ENCODE measurements at places on chromosomes 3 and 15.

- DNase-seq: no peak
Measured at GRCh38 chr3:187465503-187465902, 97.3 kb downstream of the RTP4 start.

- no peak for DNase-seq
Measured at GRCh38 chr3:186109897-186110803, 1.3 kb upstream of the ETV5 start.

DNA sequence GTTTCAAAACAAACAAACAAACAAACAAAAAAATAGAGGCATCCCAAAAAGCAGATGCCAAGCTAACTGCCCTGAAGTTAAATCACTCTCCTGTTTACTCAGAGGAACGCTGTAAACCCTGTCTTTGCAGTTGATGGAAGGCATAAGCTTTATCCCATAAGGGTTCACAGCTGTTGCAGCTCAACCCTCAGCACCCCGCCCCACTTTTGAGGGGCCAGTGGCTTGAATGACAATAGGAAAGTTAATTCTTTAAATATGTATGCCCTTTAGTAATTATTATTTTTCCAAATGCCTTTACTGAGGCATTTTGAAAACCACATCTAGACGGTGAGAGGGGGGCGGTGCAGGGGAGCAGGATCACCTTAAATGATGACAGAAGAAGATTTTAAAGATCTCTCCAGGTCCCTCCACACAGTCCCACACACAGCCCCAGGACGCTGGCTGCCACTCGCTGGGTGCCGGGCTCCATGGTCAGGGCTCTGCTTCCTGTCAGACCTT, 272.1 kb downstream of the FAM43A start:
- no peak for DNase-seq

DNA sequence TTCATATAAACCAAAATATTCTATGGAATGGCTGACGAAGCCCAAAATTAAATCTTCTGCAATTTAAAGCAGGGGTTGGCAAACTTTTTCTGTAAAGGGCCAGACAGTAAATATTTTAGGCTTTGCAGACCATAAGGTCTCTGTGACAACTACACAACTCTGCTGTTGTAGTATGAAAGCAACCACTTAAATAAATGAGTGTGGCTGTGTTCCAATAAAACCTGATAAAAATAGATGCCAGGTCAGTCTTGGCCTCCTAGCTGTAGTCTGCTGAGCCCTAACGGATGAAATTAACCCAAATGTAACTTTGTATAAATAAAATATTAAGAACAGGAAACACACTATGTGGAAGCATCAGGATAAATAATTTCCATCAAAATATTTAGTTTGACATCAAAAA, 104.2 kb downstream of the FBXL22 start:
- no peak for DNase-seq

GRCh38 chr3:168336276-168336675, 240.6 kb upstream of the GOLIM4 start:
- DNase-seq: no peak

- no peak for DNase-seq
Measured at GRCh38 chr15:72532991-72533601, 59.0 kb downstream of the ARIH1 start.

DNA sequence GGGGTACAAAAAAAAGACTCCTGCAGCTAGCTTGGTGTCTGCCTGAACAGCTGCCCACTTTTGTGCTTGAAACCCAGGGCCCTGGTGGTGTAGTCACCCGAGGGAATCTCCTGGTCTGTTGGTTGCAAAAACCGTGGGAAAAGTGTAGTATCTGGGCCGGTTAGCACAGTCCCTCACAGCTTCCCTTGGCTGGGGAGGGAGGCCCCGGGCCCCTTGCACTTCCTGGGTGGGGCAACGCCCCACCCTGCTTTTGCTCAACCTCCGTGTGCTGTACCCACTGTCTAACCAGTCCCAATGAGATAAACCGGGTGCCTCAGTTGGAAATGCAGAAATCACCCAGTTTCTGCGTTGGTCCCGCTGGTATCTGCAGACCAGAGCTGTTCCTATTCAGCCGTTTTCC, 211.7 kb upstream of the ZPLD1 start:
- DNase-seq: no peak

- no peak for DNase-seq
Measured at GRCh38 chr3:33105341-33105948, 8.4 kb upstream of the CRTAP start.

- no peak for DNase-seq
Measured at GRCh38 chr15:29018995-29019976, 133.5 kb downstream of the APBA2 start.

DNA sequence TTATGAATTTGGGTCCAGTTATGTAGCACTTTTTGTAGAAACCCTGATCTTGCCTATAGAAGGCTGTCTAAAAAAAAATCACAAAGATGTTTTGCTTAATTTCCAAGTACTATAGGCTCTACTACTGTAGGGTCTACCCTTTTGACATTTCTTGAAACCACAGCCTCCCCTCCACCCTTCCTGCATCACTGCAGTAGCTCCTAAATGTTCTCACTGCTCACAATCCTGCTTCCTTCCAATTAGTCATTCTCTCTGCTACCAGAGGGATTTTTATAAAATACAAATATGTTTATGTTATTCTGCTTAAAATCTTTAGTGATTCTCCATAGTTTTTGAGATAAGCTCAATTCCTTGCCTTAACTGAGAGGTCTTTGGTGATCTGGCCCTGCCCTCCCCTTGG, 114.0 kb downstream of the CYP19A1 start:
- no peak for DNase-seq

DNA sequence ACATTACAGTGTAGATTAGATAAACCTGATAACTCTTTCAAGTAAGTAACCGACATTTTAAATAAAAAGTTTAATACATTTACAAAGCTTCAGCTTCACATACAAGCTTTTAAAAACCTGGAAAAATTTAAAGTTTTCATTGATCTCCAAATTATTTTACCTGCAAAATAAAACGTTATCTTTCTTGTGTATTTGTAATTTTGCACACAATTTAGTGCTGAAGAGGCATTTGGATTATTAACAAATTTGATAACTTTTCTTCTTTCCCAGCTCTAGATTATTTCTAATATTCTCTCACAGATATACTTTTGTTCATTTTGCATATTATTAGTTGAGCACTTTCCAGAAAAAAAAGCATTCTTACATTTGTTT, 24.2 kb upstream of the MBNL1 start:
- no peak for DNase-seq

DNA sequence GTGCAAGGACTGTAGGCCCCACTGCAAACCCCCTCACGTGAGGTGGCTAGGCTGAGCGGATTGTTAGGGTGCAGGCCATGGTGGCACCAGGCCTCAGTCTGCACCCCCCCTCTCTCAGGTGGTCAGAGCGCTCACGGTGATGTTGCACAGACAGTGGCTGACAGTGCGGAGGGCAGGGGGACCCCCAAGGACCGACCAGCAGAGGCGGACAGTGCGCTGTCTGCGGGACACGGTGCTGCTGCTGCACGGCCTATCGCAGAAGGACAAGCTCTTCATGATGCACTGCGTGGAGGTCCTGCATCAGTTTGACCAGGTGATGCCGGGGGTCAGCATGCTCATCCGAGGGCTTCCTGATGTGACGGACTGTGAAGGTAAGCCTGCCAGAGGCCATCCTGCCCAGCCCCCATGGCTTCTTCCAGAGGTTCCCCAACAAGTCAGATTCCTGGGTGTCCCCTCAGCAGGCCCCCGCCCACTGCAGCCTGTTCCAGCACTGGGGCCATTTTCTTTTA, 18.2 kb downstream of the ATRIP start:
- no peak for DNase-seq

DNA sequence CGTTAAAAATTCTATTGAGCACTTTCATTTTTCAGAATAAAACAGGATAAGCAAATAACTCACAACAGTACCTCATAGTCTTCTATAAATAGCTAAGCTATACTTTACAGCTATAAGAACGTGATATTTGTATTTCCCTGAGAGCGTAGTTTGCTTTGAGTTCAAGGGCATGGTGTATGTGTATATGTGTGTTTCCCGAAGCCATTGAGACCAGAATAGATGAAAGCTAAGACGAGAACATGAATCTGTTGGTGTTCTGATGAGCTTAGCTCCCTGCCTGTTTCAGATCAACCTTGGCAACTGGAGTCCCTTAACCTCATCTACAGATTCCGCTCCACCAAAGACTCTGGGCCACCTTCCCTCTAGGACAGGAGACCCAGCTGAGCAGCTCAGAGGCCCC, 59.5 kb upstream of the MCF2L2 start:
- no peak for DNase-seq

DNA sequence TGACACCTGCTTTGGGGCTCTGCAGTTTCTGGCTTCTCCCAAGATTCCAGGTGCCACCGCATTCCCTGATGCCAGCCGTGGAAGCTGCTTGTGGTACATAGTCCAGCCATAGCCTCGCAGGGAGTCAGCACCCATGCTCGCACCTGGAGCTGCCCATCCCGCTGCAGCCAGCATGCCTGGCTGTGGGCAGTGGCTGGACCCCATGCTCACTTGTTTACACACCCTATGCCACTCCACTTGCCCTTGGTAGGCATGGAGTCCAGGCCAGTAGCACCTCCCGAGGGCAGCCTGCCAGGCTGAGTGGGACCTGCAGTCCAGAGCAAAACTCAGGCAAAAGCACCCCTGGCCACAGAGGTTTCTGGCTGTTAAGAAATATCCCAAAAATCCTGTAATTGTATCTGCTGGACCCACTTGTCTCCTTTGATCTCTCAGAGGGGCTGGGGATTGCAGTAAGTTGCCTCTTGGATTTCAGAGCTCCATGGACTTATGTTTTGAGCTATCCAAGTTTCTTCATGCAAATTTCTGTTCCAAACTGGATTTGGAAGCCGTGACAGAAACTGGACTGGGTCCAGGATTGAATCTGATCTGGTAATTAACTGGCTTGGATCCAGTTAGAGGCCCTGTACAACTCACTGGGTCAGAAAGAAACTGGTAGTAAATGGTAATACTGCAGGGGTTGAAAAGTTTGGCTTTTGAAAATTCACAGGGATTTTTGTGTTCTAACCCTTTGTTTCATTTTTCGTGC, 149.3 kb downstream of the FMN1 start:
- DNase-seq: no peak

DNA sequence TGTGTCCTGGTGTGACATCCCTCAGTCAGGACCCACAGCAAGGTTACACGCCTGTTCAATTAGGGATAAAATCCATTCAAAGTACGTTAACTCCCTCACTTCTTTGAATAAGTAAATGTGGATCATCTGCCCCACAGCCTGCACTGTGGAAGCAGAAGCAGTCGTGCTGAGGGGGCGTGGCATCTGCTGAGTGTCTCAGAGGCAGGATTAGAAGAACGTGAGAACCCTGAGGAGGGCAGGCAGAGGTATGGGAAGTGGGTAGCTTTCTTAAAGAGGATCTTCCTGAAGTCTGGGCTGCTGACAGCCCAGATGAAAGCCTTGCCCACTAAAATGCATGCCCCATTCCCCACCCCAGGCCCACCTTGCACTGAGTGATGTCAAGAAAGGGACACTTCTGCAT, 28.5 kb downstream of the CRABP1 start:
- DNase-seq: no peak

- DNase-seq: no peak
Measured at GRCh38 chr3:138066383-138066782, 49.0 kb downstream of the DZIP1L start.

- no peak for DNase-seq
Measured at GRCh38 chr3:194686816-194687637, 1.3 kb downstream of the FAM43A start.

- DNase-seq: no peak
Measured at GRCh38 chr3:127835993-127836882, 13.9 kb upstream of the MGLL start.

DNA sequence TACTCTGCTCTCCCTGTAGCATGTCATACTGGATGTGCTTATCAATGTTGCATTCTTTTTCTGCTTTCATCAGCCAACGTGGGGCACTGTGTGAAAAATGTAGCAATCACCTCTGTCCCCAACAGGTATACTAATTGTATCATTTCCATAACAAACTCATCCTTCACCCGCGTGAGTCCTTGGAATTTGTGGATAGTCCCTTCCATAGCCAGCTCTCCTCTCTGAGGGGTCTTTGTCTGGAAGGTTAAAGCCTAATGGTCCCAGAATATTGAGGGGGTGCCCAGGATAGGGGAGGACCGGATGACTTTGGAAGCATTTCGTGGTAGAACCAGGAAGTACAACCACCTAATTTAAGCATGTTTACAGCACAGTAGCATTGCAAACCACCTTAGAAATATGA, 124.6 kb downstream of the FOXB1 start:
- DNase-seq: no peak

DNA sequence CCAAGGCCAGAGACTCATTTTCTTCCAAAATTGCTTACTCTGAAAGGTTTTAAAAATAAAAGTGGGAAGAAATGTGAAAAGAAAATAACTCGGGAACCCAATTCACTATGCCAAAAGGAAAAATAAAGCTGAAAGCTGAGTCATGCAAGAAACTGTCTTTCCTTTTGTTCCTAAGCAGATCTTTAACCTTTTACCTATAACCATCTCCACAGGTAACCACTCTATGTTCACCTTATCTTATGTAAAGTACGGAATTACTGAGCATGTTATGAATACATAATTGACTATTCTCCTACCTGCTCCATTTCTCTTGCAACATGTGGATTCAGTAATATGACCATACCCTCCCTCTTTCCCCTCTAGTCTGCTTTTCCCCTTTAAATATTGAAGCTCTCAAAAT, 62.0 kb downstream of the MINDY4B start:
- no peak for DNase-seq

- DNase-seq: no peak
Measured at GRCh38 chr3:155153242-155154186, 73.4 kb downstream of the MME start.

DNA sequence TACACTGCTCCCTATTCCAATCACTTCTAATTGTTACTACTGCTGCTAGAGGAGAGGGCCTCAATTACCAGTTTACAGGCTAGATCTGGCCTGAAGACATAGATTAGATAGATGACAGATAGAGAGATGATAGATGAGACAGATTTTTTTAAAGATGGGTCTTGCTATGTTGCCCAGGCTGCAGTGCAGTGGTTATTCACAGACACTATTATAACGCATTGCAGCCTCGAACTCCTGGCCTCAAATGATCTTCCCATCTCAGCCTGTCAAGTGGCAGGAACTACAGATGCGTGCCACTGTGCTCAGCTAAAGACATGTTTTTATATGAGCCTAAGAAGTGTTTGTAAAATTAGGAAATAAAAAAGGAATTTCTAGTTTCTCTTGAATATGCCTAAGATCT, 6.2 kb downstream of the SLC33A1 start:
- no peak for DNase-seq

DNA sequence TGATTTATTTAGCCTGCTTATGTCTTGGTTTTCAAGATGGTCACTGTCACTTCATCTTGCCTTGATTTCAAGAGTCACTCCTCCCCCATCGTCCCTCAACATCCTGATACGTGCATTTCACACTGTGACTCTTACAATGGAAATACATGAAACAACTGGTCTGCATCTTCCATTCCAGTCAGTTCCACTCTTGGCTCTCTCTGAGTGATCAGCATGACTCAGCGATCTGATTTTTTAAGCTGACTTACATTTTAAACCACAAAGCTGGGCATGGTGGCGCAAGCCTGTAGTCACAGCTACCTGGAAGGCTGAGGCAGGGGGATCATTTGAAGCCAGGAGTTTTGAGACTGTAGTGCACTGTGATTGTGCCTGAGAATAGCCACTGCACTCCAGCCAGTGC, 271.2 kb upstream of the ROPN1 start:
- DNase-seq: no peak

- no peak for DNase-seq
Measured at GRCh38 chr3:133074977-133075376, 36.8 kb downstream of the TMEM108 start.

GRCh38 chr3:109926376-109926775, 589.0 kb upstream of the DPPA4 start:
- DNase-seq: no peak

Data from amygdala (tissue), 56 donors.